A549 treated with GW870086 at 1 μM for 4 hours (cell line): ENCODE measurements at places on chromosomes 3 and 15. TPM values are rescaled to one million over a fixed set of nuclear protein-coding genes. Genes with fewer than 3 reads are reported as not detected.

The MAP6D1 gene
- total RNA-seq: 6.3 to 7.1 TPM (median 6.5 TPM) in 5 replicates

The BDH1 gene
- total RNA-seq: 3.5 to 4.5 TPM (median 4.2 TPM) in 5 replicates

The BNC1 gene
- total RNA-seq: 0.78 to 1.2 TPM (median 0.98 TPM) in 5 replicates

The SNX22 gene
- total RNA-seq: 0.74 to 1.3 TPM (median 0.99 TPM) in 5 replicates

The CCNDBP1 gene
- 25.8 to 27.9 TPM (median 27.4 TPM) in 5 replicates for total RNA-seq

The C2CD4B gene
- 0.23 to 0.64 TPM (median 0.37 TPM) in 5 replicates for total RNA-seq

The SEMA6D gene
- total RNA-seq: not detected in 5 replicates

The NR1I2 gene
- not detected in 5 replicates for total RNA-seq

The GHSR gene
- total RNA-seq: not detected in 5 replicates

The SPINK8 gene
- total RNA-seq: not detected in 5 replicates

The SCN11A gene
- 0.02 TPM in 1 of 5 replicates, not detected in the others for total RNA-seq

The CPA3 gene
- total RNA-seq: not detected in 5 replicates

The RASGRF1 gene
- total RNA-seq: 0.10 to 0.36 TPM (median 0.30 TPM) in 5 replicates

The GOLGA6L4 gene
- 0.91 to 1.9 TPM (median 1.3 TPM) in 5 replicates for total RNA-seq
